Stimulated activated CD4-positive, alpha-beta T cell treated with anti-CD3 and anti-CD28 coated beads, Interleukin-2, amount 100 ng/mL, for 4 hours (primary cell): ENCODE measurements at places on chromosomes 3 and 15.
A peak's percentile ranks its signal among the peaks of the same experiment; 100 is the strongest.

- DNase-seq, result no peak
Observed at GRCh38 chr3:154517404-154517803, 87.4 kb upstream of the GPR149 start.

DNA sequence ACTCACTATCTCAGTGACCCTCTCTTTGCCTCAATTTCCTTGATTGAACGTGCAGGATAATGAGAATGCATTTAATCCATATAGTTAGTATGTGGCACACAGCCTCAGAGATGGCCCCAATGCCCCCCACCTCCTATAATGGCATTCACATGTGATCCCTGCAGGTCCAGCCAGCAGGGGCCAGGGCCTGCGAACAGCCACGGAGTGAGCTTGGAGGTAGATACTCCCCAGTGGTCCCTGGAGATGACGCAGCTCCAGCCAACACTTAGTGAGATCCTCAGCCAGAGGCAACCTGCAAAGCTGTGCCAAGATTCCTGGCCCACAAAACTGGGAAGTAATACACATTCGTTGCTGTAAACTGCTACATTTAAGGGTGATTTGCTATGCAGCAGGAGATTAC is 184.9 kb upstream of the NSMCE3 start:
- DNase-seq, result no peak

DNA sequence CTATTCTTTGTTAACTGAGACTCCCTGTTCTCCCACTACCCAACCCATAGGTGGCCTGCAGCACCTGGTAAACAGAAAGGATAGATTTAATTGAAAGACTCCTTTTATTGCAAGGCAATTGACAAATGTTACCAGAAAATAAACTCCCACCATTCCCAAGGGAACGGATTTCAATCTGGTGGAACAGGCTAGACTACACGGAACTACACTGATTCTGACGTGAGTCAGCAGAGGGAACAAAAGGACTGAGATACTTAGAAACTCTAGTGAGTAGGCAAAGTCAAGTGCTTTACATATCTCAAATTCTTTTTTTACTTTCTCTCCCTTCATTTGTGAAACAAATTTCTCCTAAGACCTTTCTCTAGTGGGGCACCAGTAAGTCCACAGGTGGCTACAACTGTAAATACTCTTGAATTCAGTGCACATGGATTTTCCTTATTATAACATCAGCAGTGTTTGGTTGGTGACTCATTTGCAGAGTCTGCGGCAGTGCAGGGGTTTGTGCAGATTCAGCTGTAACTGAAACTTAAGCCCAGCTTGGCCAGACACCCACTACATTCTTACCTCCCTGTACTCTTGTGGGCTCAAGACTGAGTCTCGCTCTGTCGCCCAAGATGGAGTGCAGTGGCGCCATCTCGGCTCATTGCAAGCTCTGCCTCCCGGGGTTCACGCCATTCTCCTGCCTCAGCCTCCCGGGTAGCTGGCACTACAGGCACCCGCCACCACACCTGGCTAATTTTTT is 34.3 kb upstream of the PLSCR2 start:
- DNase-seq, result no peak

DNA sequence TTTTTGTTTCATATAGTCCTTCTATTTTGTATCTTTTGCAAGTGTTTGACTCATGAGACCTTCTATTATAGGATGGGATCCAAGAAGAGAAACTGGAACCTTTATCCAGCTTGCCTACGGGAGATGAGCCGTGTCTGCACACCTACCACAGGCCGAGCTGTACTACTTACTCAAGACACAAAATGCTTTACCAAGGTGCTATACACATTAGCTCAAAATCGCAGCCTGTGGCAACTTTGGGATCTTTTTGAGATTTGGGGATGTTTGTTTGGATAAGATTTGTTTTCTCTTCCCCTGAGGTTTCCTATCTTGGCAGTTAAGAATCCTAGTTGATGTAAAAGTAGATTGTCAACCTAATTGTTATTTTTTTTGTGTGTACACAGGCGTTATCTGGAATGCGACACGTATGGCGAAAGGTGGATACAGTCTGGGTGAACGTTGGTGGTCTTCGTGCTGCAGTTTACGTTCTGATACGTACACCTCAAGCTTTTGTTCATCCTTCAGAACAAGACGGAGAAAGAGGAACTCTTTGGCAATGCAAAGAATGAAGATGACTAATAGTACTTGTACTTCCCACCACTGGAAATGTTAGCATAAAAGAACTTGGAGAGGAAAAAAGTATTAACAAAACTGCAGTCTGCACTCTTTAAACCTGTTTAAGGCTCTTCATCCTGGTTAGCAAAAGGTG is 13.1 kb upstream of the SETD5 start:
- no peak for DNase-seq

DNA sequence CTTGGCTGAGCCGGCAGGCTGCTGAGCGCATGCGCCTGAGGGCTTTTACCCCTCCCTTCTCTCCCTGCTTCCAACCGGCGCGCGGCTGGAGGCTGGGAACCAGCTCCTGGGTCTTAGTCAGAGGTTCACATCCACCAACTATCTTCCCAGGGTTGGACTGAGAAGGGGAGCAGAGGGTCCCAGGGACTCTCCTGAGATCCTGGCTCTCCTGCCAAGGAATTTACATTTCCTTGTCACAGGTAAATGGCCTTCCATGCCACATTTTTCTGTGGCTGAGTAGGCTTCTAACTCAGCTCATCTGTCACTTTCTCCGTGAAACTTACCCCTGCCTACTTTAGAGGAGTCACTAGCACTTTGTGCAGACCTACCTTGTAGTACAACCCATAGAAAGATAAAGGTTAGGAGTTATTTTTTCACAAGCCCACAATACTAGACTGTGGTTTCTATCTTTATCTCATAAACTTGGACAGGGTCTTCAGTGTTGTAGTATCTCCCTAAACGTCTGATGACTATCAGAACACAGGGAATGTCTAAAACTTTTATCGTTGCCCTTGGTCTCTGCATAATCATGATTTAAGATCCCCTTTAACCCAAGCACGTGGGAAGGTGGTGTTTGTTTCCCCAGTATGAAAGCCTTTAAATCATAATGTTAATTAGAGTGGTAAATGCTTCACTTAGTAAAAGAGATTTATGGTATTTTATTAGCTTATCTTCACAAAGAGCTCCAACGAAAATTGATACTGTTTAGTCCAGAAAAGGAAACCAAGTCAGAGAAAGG is 638 bp upstream of the TBC1D5 start:
- DNase-seq, result no peak

GRCh38 chr3:102885289-102885688 is 450.5 kb downstream of the ZPLD1 start:
- no peak for DNase-seq

DNA sequence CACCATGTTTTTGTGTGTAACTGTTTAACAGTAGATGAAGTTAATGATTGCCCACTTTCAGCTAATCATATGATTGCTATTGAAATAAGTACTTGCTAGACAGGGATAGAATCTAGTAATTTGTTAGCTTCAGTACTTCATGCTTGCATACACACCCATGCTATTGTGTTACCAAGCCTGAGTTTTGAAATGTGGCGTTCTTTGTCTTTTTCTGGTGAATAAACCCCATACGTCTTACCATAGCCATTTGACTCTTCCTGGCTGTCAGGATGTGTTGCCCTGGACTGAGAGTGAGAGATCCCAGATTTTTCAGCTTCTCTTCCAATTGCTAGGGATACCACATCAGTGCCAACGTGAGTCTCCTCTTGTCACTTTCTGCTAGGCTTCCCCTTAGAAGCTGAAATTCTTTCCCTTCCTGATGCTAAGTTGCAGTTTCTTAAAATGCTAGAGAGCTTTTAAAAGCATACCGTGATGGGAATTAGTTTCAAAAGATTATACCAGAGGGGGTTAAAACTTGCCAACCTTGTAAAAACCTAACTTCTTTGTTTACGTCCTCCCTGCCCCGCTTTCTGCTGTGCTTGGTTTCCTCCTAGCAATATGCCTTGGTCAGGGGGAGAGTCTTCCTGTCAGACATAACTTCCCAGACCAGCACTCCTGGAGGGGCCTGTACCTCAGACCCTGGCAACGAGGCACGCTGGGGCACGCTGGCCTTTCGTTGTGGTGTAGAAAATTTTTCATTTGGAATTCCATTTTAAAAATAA is 62.9 kb upstream of the ULK4 start:
- no peak for DNase-seq

DNA sequence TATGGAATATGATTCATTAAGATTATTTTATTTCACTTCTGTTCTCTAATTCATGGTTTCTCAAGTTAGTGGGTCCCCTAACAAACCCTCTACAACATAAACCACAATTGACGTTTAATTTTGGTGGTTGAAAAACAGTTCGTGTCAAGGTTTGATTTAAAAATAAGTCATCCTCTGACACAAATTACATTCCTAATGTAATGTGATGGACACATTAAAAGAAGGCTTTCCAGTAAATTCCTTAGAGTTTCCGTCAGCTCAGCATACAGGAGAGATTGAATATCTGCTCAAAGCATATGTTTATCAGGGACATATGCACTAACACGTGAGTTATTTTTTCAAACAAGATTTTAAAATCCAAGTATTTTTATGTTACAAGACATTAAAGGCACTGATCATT is 626.5 kb upstream of the ADAMTS9 start:
- DNase-seq, result no peak

- no peak for DNase-seq
Observed at GRCh38 chr15:63947228-63947627, 99.1 kb downstream of the DAPK2 start.

DNA sequence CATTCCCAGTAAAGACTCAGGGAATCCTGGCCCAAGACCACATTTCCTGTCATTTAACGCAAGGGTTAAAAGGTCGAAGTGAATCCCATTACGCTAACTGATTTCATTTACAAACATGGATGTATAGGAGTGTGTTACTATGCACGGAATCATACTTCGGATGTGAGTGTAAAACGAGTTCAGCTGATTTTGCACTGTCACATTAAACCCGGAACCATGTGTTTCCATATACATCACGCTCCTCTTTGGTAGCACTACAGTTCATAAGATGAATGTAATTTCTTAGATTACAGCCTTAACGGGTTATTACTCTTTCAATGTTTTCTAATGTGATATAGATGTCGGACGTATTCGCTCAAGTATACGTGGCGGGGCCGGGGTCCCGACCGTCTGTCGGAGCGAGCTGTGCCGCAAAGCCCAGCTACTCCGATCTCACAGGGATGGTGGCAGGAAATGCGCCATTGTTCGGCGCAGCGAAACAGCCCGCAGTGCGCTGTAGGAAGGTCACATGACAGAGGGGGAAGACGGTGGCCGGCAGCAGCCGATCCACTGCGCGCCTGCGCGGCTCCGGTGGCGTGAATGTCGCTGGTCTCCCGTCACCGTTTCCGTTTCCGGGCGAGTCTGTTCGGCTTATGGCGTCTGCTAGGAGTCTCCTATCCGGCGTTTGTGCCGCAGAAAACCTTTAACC is 97.3 kb downstream of the NPAP1 start:
- peak; percentile 32 for DNase-seq

DNA sequence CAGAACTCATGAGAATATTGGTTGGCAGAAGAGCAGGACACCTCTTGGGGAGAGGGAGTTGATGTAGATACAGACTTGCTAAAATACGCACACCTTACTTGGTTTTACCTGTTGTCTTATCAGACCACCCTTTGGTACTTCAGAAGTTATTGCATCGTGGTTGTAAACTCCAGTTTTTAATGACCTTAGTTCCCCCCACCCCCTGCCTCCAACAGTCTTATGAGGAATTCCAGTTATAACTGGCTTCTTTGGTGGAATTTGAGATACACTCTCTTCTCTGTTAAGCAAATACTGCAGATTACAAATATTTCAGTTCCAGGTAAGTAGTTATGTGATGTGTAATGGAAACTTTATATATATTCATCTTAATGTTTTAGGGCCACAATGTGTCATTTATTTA is 5.0 kb downstream of the SLC25A38 start:
- DNase-seq, result no peak

DNA sequence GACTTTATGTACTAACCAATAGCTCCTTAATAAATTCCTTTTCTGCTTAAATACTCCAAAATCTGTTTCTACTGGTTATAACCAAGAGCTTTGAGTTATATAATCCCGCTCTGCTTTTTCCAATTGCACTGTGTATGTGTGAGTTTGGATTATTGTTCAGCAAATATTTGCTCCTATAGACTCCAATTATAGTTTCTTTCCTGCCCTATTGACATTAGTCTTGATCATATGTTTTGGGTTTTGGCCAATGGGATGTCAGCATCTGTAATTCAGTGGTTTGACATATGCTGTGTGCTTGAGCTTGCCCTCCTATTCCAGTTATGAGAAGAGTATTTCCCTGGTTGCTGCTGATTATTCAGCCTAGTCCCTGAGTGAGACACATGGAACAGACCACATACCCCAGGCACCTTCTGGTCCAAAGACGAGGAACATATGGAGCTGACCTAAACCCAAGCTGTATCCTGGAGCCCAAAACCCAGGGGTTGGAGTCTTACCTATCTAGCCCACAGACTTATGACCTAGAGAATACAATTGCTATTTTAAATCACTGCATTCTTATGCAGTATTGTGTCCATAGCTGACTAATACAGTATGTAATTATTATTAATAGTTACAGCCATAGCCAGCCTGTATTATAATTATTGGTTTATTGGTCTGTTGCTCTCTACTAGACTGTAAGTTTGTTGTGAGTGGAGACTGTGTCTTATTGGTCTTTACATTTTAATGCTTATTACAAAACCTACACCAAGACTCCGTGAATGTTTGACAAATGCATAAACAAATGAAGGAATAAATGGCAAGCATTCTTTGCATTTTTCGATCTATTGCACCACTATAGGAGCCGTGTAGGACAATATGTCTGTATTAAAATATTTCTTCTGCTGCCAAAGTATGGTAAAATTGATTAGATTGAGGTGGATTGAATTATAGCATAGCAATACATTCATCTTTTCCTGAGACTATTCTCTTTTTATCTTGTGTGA is 11.7 kb upstream of the ZNF280D start:
- no peak for DNase-seq

GRCh38 chr15:68653801-68654200 is 75.0 kb downstream of the CORO2B start:
- no peak for DNase-seq

GRCh38 chr15:101450403-101451265 is 38.9 kb downstream of the PCSK6 start:
- no peak for DNase-seq

DNA sequence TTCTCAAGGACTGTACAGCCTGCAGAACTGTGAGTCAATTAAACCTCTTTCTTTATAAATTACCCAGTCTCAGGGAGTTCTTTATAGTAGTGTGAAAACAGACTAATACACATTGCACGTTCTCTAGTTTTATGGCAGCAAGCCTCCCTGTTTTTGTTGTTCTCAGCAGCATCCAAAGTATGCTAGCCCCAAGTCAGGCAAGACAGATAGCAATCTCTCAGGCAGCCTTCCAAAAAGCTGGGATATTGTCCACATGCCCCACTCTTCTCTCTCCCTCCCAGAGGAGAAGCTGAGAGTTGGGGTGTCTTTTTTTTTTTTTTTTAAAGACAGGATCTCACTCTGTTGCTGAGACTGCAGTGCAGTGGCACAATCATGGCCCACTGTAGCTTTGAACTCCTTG is 130.6 kb downstream of the ISL2 start:
- no peak for DNase-seq

DNA sequence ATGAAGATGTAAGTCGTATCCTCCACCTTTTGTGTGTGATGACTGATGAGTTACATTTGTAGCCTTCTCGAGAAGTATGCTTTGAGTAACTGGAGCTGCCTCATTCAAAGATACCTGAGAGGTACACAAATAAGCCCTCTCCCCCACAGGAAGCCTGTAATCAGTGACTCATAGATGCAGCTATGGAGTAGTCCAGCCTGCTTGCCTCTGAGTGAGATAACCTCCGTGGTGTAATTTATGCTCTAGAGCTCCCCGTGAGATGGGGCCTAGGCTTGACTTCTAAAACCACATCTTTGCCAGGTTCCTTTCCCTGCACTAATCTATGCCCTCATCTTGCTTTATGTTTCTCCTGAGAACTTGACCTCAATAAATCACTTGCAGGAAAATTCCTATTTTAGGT is 291.7 kb downstream of the SUCLG2 start:
- no peak for DNase-seq

GRCh38 chr3:13349823-13350222 is 70.3 kb downstream of the NUP210 start:
- DNase-seq, result no peak
